ENCODE measurements at places on chromosomes 3 and 15. TPM values are rescaled to one million over a fixed set of nuclear protein-coding genes. Genes with fewer than 3 reads are reported as not detected.
A peak's percentile ranks its signal among the peaks of the same experiment; 100 is the strongest.

The ZBED2 gene
- total RNA-seq = 0.22 TPM

The GOLGA8Q gene
- total RNA-seq = not detected

The SLC9A9 gene
- total RNA-seq = not detected

The MKRN3 gene
- not detected for total RNA-seq

The UBL7 gene
- total RNA-seq = 60.2 TPM

The HCLS1 gene
- 0.89 TPM for total RNA-seq

DNA sequence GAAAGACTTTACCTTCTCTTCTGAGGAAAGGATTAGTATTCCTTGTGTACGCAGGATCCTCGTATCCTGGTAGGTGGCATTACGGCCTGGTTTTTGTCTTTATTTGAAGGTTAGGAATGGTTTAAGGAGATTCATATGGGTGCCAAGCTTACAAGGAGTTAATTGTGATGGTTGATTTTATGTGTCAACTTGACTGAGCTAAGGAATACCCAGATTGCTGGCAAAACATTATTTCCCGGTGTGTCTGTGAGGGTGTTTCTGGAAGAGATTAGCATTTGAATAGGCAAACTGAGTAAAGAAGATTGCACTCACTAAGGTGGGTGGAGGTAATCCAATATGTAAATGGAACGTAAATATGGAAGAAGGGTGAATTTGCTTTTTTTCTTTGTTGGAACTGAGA, 44.4 kb upstream of the ABI3BP start:
- H3K4me1 ChIP-seq = peaks cover 86% of the 10 kb centered on the region
- H3K27ac ChIP-seq = peak overlapping the region; percentile 58
- no peak for DNase-seq
- no peak overlapping the region for H3K4me3 ChIP-seq
- no peaks in the 10 kb centered on the region for H3K27me3 ChIP-seq

GRCh38 chr3:152786977-152787681, 47.8 kb upstream of the P2RY1 start:
- no peak overlapping the region for H3K4me3 ChIP-seq
- no peaks in the 10 kb centered on the region for H3K36me3 ChIP-seq
- no peaks in the 10 kb centered on the region for H3K4me1 ChIP-seq
- no peaks in the 10 kb centered on the region for H3K27me3 ChIP-seq
- no peak overlapping the region for H3K27ac ChIP-seq

DNA sequence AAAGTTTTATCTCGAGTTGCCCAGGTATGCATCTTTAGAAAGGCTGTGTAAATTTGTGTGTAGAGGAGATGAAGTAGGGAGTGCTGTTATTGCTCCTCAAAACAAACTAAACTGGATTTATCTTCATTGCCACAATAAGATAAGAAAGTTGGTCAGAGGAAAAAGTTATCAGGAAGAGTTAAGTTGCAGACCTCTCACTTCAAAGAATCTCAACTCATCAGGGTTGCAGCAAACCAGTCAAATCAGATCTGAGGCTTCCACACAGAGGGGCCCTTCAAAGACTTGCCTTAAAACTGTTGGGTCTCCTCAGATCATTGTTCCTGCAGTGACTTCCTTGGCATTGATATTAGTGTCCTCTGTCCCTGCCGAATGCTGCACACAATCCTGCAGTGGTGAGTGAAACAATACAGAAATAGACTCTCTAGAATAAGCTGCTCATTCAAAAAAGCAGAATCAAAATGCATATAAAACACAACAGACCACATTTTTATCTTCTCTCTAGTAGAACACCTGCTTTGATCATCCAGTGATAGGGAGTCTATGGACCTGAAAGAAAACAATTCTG, 191.2 kb upstream of the CBLB start:
- H3K27ac ChIP-seq = no peak overlapping the region
- H3K4me1 ChIP-seq = peaks cover 7% of the 10 kb centered on the region
- no peak overlapping the region for H3K4me3 ChIP-seq
- H3K27me3 ChIP-seq = no peaks in the 10 kb centered on the region
- no peak for DNase-seq

DNA sequence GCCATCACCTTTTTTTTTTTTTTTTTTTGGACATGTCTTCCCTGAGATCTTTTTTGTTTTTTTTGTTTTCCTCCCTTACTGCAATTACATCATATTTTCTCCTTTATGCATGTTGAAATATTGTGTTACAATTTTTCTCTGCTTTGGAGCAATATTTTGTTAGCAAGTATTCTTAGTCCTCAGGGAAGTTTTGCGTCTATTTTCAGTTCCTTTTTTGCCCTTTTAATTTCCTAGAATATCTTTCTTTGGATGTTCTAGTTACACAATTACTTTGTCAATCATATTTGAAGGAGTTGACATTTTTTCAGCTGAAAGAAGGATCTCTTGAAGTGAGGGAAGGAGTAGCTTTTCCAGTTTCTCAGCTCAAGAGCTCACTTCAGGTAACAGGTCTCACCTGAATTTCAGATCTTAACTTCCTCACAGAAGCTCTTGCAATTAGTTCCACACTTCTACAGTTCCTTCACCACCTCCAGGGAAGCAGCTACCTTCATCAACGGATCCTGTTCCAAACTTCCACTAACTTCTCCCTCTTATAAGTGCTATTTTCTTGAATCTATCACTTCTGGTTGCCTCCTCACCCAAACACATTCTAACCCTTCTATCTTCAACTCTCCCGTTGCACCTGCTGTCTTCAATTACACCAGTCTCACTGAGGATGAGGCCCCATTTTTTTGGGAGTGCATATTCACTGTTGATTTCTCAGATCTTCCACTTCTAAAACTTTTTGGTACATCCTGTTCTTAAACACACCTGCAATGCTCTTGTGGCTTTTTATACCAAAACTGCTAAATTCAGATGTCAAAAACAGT, 57.8 kb upstream of the CPOX start:
- no peak for DNase-seq
- peaks cover 17% of the 10 kb centered on the region for H3K27me3 ChIP-seq
- no peaks in the 10 kb centered on the region for H3K4me1 ChIP-seq
- H3K36me3 ChIP-seq = no peaks in the 10 kb centered on the region

- H3K27me3 ChIP-seq = no peaks in the 10 kb centered on the region
- H3K4me1 ChIP-seq = no peaks in the 10 kb centered on the region
- H3K36me3 ChIP-seq = no peaks in the 10 kb centered on the region
- H3K4me3 ChIP-seq = no peak overlapping the region
Observed at GRCh38 chr3:155714295-155714718, 30.6 kb downstream of the PLCH1 start.

DNA sequence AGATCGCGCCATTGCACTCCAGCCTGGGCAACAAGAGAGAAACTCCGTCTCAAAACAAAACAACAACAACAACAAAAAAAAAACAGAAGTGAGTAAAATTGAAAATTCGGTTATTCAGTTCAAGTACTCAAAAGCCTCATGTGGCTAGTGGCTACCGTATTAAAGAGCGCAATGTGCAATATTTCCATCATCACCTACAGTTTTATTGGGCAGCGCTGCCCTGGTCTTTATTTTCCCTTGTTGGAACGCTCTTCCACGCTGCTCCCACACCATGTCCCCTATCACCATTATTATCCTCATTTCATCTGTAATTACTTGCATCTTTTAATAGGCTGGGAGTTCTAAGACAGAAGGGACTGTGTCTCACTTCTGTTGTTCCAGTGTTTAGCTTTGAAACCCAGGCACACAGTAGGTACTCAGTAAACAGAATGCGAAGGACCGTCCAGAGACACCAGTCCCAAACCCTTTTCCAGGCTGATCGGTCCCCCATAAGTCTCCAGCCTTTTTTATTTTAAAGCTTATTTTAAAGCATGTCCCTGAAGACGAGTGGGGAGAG, 423 bp upstream of the HACD3 start:
- H3K4me1 ChIP-seq = peaks cover 50% of the 10 kb centered on the region
- H3K36me3 ChIP-seq = no peaks in the 10 kb centered on the region
- peak overlapping the region; percentile 58 for H3K27ac ChIP-seq
- no peaks in the 10 kb centered on the region for H3K27me3 ChIP-seq
- DNase-seq = no peak

GRCh38 chr15:90865702-90866101, 2.7 kb upstream of the FURIN start:
- H3K27ac ChIP-seq = no peak overlapping the region
- no peaks in the 10 kb centered on the region for H3K36me3 ChIP-seq
- no peak overlapping the region for H3K4me3 ChIP-seq
- no peak for DNase-seq
- H3K4me1 ChIP-seq = peaks cover 43% of the 10 kb centered on the region
- peaks cover 7% of the 10 kb centered on the region for H3K27me3 ChIP-seq

DNA sequence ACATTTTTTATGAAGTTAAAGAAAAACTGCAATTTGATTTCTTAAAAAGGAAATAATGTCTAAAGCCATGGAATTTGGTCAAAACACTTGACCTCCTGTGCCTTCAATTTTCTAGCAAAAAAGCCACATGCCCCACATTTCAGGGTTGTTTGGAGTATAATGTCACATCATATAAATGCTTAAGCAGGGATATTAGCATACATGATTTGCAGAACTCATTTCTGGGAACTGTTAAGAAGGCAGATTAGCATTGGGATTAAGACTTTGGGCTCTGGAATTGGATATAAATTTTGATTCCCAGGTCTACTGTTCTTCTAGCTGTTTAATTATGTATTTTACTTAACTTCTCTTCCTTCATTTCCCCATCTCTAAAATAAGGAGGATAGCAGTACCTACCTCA, 59.2 kb downstream of the CDIN1 start:
- no peak overlapping the region for H3K4me3 ChIP-seq
- no peak overlapping the region for H3K27ac ChIP-seq

- DNase-seq = no peak
- H3K36me3 ChIP-seq = peaks cover 47% of the 10 kb centered on the region
- H3K27me3 ChIP-seq = peaks cover 4% of the 10 kb centered on the region
- H3K27ac ChIP-seq = no peak overlapping the region
- no peaks in the 10 kb centered on the region for H3K4me1 ChIP-seq
Observed at GRCh38 chr3:37386627-37387230, 212.3 kb upstream of the LRRFIP2 start.

GRCh38 chr3:152255290-152255689, 13.4 kb upstream of the MBNL1 start:
- H3K4me1 ChIP-seq = peaks cover 34% of the 10 kb centered on the region
- DNase-seq = no peak
- H3K27me3 ChIP-seq = no peaks in the 10 kb centered on the region
- no peak overlapping the region for H3K27ac ChIP-seq

- no peak for DNase-seq
- no peaks in the 10 kb centered on the region for H3K27me3 ChIP-seq
- H3K27ac ChIP-seq = no peak overlapping the region
- no peak overlapping the region for H3K4me3 ChIP-seq
Observed at GRCh38 chr15:83899670-83900069, 245.7 kb downstream of the ADAMTSL3 start.

DNA sequence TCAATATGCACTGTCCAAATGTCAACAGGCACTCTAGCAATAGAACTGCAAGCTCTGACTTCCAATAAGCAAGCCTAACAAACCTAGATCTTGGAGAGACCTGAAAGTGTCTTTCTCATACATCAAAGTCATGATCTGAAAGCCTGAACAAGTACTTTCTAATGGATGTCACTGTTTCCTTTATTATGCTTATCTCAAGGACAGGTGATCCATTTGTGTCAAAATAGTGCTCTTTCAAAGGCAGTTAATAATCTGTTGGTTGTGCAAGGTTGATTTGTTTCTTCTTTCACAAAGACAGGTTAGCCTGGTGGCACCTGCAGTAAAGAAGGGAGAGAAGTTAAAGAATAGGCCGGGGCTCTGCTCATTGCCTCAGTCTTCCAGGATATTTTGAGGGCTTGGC, 146.8 kb downstream of the EPHB1 start:
- H3K4me3 ChIP-seq = no peak overlapping the region
- no peaks in the 10 kb centered on the region for H3K4me1 ChIP-seq
- no peaks in the 10 kb centered on the region for H3K27me3 ChIP-seq
- H3K27ac ChIP-seq = no peak overlapping the region
- no peaks in the 10 kb centered on the region for H3K36me3 ChIP-seq
- no peak for DNase-seq

- no peaks in the 10 kb centered on the region for H3K4me1 ChIP-seq
- no peak overlapping the region for H3K4me3 ChIP-seq
- no peaks in the 10 kb centered on the region for H3K36me3 ChIP-seq
- no peak for DNase-seq
- H3K27ac ChIP-seq = no peak overlapping the region
Observed at GRCh38 chr3:60399292-60399691, 852.0 kb downstream of the FHIT start.

- H3K27ac ChIP-seq = no peak overlapping the region
- H3K27me3 ChIP-seq = peaks cover 11% of the 10 kb centered on the region
- H3K36me3 ChIP-seq = no peaks in the 10 kb centered on the region
Observed at GRCh38 chr3:73332558-73332957, 271.1 kb downstream of the EBLN2 start.

DNA sequence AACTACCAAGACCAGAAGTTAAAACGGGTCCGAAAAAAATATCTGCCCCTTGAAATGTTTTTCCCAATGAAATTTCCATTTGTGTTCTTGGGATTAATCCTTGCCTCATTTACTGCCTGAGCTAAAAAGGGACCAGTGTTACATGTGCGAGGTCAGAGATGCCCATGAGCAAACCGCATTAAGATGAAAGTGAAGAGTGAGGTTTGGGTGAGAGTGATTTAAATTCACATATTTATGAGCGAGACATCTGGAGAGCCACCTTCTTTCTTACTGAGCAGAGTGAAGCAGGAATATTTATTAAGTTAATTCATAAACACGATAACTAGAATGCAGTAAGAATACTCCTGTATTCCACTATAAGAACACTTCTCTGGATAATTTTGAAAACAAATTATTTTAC, 41.3 kb downstream of the SRP14 start:
- H3K27ac ChIP-seq = no peak overlapping the region
- H3K4me3 ChIP-seq = no peak overlapping the region
- peaks cover 43% of the 10 kb centered on the region for H3K4me1 ChIP-seq
- peaks cover 63% of the 10 kb centered on the region for H3K36me3 ChIP-seq

DNA sequence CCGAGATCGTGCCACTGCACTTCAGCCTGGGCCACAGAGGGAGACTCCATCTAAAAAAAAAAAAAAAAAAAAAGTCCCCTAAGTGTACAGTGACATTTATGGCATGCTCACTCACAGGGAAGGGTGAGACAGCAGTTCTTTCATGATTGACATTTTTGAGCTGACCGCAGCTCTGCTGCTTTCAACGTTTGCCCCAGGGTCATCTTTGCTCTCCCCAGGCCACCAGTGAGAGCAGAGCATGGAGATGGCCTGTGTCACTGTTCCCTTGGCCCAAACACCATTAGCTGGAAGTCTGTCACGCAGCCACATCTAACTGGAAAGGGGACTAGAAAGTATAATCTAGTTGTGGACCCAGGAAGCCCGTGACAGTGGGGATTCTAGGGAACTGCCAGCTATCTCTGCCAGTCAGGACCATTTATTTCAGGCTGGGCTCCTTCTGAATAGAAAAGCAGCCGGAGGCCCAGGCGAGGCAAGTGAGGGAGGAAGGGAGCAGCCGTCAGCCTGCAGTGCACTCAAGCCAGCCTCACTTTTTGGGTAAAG, 193.4 kb upstream of the HES1 start:
- DNase-seq = no peak
- H3K36me3 ChIP-seq = no peaks in the 10 kb centered on the region
- H3K27me3 ChIP-seq = peaks cover 33% of the 10 kb centered on the region

DNA sequence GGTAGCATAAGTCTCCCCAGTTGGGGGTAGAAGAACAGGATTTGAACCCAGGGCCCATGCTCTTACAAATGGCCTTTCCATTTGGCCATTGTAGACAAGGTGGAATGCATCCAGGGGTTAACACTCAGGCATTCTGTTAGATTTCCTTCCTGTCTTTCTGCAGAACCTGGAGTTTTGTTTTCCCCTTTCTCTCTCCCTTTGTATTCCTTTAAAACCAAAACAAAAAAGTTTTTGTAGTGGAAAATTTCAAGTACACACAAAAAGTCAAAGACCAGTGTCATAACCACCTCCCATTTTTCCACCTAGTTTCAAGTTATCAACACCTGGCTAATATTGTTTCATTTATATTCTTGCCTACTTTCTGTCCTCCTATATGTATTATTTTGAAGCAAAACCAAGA, 26.0 kb downstream of the FRMD4B start:
- no peaks in the 10 kb centered on the region for H3K36me3 ChIP-seq
- peaks cover 11% of the 10 kb centered on the region for H3K4me1 ChIP-seq
- no peak overlapping the region for H3K27ac ChIP-seq
- peaks cover 16% of the 10 kb centered on the region for H3K27me3 ChIP-seq
- H3K4me3 ChIP-seq = no peak overlapping the region

All from HFFc6 (cell line).